ENCODE measurements at places on chromosomes 7 and 10.
A peak's percentile ranks its signal among the peaks of the same experiment; 100 is the strongest.

- DNase-seq = no peak
Observed at GRCh38 chr7:132508724-132509353, 67.4 kb downstream of the PLXNA4 start.

GRCh38 chr7:137996386-137996851 lies 5.5 kb downstream of the CREB3L2 start:
- DNase-seq = no peak

DNA sequence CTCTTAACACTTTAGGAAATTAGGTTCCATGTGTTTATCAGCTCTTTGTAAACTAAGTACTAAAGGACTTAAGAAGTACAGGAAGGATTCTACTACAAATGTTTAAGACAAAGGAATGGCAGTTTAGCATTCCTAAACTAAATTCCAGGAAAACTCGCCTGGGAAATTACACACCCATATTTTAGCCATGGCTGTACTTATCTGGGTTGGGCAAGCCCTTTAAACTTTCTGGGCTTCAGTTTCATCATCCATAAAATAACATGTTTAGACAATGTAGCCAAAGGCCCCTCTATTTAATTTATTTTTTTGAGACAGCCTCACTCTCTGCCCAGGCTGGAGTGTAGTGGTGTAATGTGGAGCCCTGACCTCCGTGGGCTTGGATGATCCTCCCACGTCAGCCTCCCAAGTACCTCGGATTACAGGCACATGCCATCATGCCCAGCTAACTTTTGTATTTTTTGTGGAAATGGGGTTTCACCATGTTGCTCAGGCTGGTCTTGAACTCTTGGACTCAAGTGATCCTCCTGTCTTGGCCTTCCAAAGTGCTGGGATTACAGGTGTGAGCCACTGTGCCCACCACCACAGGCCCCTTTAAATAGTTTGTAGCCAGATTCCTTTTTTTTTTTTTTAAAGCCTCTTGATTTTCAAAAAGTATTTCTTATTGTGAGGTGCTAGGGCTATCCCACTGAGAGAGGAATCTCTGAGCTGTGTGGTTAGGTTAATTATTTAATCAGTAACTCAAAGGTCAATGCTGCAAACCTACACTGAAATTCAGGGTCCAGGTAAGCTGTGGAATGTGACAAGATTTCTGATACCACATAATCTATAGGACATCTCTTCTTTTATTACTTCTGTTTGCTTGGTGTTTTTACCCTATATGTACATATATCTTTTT lies 32.1 kb downstream of the TMEM60 start:
- no peak for DNase-seq

DNA sequence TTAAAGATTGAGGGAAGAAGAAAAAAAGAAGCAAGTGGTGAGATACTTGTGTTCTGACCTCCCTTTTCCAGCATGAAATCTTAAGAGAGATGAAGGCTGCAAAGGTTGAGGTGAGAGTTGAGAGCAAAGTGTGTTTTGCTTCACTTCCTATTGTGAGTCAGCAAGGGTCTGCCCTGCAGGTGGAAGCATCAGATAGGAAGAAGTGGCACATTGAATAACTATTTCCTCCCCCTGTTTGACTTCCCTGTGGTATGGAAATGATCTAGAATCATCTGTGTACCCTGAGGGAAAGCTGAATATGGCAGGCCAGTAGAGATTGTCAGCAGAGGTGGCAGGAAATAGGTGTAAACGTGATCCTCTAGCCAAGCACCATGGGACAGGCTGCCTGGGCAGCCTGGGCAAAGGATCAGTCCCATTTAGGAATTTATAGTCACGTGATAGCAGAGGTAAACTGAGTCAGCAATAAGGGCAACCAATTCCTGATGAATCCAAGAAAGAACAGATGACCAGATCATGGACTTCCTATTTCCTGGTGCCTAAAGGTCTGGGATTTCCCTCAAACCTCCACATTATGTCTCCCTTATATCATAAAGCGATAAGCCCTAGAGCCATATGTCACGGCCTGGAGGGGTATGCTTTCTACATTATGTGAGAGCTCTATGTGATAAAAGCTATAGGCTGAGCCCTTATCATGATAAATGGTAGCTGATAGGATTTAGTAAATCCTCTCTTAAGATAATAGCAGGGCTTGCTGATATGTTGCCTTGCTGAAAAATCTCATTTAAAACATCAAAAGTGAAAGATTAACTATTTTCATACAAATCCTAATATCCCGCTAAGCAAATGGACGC lies 287.0 kb downstream of the MDFIC start:
- DNase-seq = no peak

- DNase-seq = no peak
Observed at GRCh38 chr10:955820-956217, 24.3 kb upstream of the LARP4B start.

DNA sequence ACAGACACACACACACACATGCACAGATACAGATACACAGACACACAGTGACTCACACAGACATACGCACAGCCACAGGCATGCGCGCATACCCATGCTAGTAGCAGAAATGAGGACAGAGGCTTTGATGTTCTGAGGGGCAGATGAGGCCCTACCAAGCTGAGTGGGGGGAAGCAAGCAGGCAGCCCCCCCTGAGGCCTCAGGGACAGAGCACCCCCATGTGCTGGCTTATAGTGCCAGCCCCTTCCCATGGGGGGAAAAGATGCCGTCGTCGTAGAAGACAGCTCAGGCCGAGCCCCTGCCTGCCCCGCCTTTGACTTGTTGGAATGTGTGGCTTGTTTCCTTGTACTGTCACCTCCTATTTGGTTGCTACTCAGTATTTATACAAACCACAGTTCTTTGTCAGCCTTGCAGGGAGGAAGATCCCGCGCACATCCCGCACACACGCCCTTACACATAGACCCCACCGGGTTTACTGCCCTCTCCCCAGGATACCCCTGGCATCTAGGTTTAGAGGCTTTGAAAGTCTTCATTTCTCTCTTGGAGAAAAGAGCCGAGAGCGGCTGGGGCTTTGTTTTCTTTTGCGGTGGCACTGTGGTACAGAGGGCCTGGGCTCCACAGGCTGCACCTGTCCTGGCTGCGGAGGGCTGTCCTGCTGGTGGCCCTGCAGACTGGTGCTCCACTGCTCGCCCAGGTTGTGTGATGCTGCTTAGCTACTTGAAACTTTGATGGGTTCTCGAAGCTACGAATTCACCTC lies 112.5 kb downstream of the DOCK1 start:
- no peak for DNase-seq

- DNase-seq = no peak
Observed at GRCh38 chr10:43199684-43200537, 61.7 kb downstream of the CSGALNACT2 start.

DNA sequence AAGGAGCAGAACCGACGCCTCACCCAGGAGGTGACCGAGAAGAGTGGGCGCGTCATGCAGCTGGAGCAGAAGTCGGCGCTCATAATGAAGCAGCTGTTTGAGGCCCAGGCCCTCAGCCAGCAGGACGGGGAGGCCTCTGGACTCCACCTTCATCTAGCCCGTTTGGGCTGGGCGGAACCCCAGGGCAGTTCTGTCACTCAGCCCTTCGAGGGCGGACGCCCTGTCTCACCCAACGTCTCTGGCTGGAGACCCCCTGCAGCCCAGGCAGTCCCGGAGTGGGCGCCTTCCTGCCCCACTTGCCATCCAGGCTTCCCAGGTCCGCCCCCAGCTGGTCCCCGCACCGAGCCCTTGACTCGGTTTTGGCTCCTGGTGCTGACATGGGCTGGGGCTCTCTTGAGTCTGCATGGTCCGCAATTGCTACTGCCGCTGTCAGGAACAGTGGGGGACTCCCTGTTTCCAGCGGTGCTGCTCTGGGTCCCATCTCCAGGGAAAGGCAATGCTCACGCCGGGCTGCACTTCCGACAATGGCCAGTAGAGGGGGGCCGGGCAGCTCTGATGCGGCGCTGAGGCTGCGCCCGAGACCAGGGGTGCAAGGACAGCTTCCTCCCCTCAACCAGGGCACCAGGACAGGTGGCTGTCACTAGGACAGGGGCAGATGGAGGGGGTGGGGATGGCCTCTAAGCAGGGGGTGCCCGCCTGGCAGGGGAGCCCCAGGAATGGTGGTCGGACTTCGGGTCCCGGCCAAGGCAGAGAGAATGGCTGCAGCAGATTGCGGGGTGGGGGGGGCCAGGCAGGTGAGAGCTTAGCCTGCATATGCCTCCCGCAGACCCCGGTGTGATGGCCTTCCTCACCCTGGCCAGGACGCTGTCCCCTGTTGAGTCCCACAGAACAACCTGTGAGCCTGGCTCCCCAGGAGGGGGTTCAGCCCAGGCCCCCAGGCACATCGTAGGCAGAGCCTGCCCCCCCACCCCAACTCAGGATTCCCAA lies 71.2 kb upstream of the KCTD7 start:
- DNase-seq = peak; percentile 75

DNA sequence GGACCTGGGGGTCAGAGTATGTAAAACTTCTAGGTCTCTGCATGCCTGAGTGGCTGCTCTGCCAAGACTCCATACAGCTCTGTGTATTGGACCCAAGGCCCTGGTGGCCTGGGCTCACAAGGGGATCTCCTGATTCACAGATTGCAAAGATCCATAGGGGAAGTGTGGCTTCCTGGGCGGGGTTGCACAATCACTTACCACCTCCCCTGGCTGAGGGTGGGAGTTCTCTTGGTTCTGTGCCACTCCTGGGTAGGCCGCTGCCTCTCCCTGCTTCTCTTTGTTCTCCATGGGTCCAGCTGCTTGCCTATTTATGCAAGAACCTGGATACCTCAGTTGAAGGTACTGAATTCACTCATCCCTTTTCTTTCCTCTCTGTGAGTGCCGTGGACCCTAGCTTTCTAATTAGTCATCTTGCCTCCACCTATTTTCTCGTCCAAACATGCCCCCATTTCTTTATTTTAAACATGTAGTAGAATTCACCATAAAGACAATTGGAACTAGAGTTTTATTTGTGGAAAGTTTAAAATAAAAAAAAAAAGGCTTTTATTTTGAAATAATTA lies 18.5 kb upstream of the AGR3 start:
- DNase-seq = no peak

- DNase-seq = no peak
Observed at GRCh38 chr7:47602272-47603004, 20.5 kb upstream of the TNS3 start.

- DNase-seq = no peak
Observed at GRCh38 chr7:103851357-103851756, 138.1 kb downstream of the RELN start.

Data from germinal center (tissue), 1 donor.